Kidney glomerular epithelial cell (primary cell): ENCODE measurements at places on chromosomes 1 and 21.
A peak's percentile ranks its signal among the peaks of the same experiment; 100 is the strongest.

DNA sequence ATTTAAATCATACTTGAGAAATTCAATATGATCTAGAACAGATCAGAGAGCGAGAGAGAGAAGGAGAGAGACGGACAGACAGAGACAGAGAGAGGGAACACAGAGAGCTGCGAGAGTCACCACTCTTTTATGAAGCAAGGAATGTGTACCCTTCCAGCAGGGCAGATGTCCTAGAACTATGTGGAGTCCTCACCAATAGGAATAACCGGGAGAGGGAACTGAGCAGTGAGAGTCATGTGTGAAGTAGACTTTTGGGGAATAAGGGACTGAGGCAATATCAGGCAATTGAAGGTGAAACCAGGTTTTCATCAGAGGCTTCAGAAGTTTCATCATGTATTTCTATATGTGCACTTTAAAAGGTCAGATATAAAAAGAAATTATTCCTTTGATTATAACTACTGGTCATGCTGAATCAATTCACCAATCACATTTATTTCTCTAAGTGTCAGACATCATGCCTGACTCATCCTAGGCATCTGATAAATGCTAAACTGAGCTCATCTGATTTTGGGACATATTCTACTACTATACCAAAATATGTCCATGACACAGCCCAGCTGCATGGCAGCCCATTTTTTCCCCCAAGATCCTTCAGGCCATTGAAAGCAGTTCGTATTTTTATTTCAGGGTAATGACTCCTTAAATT is 22.4 kb downstream of the VTCN1 start:
- DNase-seq: no peak

DNA sequence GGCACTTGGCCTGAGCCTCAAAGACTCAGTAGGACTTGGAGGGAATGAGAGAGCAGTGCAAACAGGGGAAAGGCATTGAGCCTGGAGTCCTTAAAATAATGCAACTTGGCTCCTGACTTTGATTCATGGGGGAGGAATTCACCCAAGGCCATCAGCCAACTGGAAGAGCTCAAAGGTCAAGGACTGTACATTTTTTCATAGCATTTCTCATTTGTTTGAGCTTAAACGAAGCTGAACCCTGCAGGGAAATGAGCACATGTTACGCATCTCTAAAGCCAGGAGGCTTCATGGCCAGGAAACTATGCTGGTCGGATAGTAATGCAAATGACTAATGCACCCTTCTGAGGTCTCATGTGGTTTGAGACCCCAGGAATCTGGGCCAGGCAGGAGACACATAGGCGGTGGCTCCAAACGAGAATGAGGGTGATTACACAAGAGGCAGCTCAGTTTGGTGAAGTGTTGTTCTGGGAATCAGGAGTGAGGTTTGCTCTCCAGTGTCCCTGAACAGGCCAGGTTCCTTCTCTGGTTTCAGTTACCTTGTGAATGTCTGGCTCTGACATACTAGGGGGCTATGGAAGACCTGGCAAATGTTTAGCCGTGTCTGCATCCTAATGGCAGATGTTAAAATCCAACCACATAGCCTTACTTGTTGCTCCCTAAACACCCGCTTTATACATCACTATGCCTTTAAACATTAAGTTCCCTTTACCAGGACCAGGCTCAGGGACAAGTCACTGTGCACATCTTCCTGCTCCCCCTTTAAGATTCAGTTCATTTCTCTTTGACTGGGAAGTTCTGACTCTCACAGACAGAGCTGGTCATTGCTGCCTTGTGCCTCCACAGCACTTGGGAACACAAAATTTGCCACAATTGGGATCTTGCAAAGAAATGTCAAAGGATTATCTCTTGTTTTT is 503.9 kb upstream of the USP24 start:
- peak; percentile 64 for DNase-seq

GRCh38 chr1:186442651-186443375 is 18.1 kb downstream of the PDC start:
- DNase-seq: no peak

GRCh38 chr1:59880735-59881134 is 45.8 kb downstream of the CYP2J2 start:
- no peak for DNase-seq

GRCh38 chr1:91011726-91012125 is 10.1 kb downstream of the ZNF644 start:
- no peak for DNase-seq

- no peak for DNase-seq
These were observed 23.7 kb upstream of the TMEM54 start for GRCh38 chr1:32924881-32925344.

DNA sequence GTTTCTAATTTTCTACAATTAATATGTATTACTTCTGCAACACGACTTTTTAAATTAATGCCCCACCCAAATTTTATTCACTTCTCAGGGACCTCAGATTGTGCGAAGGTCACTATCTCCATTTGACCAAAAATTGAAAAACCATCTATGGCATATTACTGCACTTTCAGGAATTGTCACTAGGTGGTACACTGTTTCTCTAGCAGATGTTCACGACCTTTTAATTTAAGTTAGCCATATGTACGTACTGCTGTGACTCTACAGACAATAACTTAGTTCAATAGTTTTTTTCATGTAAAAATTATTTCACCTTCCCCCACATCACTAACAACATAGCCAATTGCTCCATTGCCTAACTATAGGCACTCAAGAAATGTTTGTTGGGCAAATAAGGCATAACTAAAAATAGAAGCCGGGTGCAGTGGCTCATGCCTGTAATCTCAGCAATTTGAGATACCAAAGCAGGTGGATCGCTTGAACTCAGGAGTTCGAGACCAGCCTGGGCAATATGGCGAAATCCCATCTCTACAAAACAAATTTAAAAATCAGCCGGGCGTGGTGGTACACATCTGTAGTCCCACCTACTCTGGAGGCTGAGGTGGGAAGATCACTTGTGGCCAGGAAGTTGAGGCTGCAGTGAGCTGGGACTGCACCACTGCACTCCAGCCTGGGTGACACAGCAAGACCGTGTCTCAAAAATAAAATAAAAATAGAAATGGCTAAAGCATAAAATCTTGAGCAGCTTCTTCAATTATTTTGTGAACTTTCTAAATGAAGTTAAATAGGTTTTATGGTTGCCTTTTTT is 75.7 kb upstream of the PKN2 start:
- DNase-seq: no peak

DNA sequence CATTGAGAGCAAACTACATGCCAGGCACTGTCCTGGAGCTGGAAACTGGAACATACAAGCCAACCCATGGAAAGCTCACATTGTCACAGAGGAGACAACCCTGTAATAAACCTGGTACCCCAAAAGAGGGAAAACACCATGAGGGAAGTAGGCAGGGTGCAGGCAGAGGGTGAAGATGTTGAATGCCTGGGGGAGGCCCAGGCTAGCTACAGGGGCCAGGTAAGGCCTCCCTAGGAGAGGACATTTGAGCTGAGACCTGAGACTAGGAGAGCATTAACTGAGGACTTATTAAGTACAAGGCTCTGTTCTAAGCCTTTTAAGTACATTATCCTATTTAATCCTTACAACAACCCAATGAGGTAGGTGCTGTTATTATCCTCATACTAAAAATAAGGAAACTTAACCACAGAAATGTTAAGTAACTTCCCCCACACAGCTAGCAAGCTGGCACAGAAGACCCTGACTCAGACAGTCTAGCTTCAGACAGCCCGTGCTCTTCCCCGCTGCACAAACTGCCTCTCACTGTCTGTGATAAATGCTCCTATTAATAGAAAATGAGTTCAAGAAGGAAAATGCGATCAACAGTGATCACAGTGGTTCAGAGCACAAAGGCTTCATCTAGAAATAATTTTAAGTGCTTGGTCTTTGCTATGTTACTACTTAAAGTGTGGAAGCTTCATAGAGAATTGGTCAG is 41.8 kb downstream of the ZNF281 start:
- peak; percentile 74 for DNase-seq

GRCh38 chr1:21634806-21635535 is 34.2 kb downstream of the RAP1GAP start:
- DNase-seq: peak; percentile 99

GRCh38 chr1:223466151-223466550 is 72.9 kb downstream of the CCDC185 start:
- DNase-seq: no peak

DNA sequence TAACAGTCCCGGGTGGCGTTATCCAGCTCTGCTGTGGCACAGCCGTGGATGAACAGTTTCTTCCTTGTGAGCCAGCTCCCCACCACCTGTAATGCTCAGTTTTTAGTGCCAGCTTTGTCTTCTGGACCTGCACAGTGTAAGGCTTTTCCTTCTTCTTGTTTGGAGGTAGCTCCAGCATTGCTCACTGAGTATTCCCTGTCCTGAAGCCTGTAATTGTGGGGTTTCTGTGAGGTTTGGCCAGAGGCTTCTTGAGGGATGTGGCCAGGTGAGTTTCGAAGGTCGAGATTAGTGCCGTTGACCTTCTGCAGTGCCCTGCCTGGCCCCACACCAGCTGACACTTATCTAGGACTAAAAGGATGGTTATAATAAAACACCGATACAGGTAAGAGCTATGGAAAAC is 75.0 kb downstream of the PBX1 start:
- DNase-seq: no peak
